ENCODE measurements at places on chromosomes 7 and 10.
A peak's percentile ranks its signal among the peaks of the same experiment; 100 is the strongest.

- DNase-seq = no peak
Measured at GRCh38 chr7:9328296-9328695, 894.9 kb downstream of the NXPH1 start.

DNA sequence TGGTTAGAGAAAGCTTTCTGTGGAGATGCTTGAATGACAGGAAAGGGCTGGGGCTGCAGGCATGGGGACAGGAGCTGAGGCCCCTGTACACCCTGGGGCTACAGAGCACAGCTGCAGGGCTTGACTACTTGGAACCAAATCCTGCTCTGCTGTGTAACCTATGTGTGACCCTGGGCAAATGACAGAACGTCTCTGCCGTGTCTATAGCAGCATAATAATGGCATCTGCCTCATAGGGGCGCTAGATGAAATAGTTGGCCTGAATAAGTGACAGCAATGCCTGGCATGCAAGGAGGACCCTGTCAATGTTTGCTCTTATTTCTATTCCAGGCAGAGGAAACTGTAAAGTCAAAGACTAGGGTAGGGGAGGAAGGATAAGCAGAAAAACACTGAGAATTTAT lies 254.0 kb downstream of the USP6NL start:
- DNase-seq = no peak

DNA sequence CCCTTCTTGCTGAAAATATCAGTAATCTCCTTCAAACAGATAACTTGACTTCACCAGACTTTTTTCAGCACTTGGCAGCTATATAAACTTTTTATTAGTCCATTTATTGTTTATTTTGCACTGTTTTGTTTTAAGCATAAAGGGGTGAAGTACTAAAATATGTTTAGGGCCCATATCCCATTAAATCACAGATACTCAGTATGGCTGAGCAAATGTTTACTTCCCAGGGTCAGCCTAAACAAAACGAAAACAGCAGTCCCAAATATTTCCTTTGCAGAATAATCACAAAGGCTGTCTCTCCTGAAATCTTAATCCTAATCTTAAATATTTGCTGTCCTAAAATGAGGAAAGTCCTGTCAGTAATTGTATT lies 649.6 kb downstream of the TNS3 start:
- DNase-seq = no peak

DNA sequence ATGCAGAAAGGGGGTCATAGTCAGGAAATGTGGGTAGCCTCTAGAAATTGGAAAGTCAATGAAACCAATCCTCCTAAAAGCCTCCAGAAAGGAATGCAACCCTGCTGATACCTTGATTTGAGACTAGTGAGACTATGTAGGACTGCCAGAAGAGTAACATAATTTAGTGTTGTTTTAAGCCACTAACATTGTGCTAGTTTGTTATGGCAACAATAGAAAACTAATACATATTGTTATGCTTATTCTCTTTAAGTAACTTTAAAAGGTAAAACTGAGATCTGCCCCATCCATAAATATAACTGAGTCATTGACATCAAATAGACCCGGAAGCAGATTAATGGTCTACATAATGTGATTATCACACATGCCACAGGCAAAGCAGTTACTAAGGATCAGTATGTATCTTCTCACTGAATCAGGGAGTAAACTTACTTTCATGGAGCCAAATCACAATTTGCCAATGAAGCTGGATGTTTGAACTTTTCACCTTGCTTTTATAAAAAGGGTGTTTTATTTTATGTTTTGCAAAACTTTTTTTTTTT lies 146.4 kb upstream of the TMEM106B start:
- DNase-seq = no peak

- DNase-seq = no peak
Measured at GRCh38 chr10:102457591-102458150, 6.3 kb upstream of the C10orf95 start.

DNA sequence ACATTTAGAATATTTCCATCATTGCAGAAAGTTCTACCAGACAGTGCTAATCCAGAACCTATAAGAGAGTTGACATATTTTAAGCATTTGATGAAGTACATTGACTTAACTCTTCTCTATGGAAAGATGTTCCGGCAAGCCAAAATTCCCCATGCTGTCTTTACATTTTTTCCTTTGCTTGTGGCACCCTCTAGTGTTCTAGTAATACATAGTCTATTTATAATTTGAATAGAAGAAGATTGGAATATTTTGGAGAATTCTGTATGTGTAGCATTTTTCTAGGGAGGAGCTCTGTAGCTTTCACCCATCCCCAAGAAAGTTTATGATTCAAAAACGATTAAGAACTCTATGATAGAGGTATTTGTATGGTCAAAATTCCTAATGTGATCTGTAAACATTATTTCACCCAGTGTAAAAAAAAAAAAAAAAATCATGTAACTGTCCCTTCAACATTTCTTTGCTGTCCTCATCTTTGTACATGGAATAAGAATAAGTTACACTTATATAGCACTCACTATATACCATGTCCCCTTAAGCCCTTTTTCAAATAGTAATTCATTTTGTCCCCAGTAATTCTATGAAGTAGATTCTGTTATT lies 33.2 kb downstream of the NRF1 start:
- no peak for DNase-seq

- no peak for DNase-seq
Measured at GRCh38 chr7:96685755-96686154, 23.9 kb downstream of the SEM1 start.

DNA sequence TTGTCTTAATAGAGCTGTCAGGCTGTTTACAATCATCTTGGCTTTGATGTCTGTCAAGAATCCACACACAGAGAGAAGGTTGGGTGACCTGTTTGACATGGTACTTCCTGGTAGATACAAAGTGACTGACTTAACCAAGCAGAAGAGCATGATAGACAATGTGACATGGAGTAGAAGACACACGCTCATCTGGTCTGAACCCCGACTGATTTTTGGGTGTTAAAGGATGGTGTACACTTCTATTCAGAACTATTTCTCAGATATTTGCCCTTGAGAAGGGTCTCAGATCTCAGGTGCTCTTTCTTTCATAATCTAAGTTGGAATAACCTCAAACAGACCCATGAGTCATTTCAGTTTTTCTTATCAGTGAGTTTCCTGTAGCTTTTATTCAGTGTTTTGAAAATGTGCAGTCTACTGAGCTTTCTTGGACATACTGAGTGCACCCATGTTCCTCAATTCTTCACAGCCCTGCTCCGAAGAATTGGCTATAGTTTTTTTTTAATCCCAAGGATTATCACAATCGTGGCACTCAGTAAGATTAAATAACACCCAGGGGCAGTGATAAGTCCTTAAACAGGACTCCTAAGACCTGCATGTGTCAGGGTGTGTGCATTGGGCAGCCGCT lies 46.4 kb upstream of the NXPH1 start:
- DNase-seq = no peak

DNA sequence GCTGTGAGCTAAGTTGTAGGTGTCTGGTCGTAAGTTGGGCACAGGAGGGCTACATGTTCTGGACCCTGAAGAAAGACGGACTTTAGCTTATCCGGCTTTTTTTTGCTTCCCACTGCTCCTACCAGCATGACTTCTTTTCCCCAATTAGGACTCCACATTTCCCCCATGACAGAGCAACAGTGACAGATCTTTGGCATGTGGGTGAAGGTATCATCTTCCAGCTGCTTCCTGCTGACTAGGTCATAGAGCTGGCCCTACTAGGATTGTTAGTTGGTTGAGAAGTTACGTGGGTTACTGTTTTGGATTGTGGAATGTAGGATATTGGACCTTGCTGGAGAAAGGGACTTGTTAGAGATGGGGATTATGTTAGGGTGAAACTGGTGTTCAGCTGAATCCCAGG lies 21.4 kb downstream of the LANCL2 start:
- DNase-seq = no peak

DNA sequence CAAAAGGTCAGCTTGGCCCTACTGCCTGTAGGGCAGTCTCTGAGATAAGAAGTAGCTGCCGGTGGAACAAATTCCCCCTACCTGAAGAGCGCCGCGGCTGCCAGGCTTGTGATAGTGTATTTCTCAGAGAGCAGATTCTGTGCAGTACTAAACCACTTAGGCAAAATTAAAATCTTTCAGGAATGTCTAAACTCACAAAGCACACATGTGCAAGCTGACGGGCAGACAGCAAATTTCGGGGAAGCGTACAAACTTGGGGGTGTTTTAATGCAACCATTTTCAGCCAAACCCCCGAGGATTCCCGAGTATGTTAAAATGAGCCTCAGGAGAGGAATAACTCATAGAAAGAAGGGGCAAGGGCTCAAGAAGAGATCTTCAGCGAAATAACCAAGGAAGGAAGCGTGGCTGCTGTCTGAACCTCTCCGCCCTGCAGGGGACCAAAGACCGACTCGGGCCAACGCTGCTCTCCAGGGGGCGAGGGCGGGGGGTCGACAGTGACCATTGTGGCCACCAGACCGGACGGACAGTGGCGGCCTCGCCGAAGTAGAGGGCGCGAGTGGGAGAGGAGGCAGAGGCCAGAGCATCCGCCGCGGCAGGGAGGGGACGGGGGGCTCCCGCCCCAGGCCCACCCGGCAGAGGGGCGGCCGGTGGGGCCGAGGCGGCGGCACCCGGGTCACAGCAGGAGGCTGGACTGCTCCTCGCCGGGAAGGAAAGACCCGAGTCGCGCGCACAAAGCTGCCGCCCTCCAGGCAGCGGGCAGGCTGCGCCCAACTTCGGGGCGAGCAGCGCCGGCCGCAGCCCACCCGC lies 819 bp downstream of the HYCC1 start:
- DNase-seq = peak; percentile 51

GRCh38 chr10:102869258-102870198 lies at the start of gene AS3MT:
Gene AS3MT, plus strand, starts transcription at chr10:102869470. Its CDS starts 123 bp downstream, at chr10:102869593.
- peak; percentile 68 for DNase-seq

DNA sequence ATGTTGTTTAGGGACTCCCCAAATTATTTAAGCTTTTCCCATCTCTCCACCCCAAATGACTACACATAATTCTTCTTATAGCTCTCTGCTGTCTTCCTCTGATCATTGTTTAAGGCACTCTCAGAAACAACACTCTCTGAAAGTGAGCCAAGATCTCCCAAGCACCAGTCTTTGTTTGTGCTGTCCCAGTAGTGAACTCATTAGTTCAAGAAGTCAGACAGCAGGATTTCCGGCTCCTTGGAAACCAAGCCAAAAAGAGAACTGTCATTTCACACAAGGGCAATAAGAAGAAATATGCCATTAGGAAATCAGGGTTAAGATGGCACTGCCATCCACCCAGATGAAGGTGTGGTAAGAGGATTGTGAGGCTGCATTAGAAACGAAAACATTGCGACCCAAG lies 83.1 kb downstream of the FZD1 start:
- no peak for DNase-seq

GRCh38 chr10:1086787-1087186 lies 30.6 kb downstream of the WDR37 start:
- DNase-seq = no peak

GRCh38 chr10:109911903-109912302 lies 11.4 kb downstream of the XPNPEP1 start:
- DNase-seq = no peak

DNA sequence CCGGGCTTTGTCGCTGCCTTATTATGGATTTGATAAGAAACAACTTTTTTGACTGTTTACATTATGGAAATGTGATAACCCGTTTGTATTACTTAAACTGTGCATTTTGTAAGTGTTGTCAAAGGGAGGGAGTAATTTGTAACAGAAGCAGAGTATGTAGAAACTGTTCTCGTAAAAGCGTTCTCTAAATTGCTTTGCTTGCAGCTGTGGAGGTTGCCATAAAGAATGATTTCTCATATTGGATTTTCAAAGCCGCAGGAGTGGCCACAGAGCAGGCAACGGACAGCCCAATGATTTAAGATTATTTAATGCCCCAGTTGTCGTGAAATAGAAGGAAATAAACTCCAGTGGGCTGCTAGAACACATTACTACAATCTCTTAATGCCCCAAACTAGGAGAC lies 114.0 kb upstream of the INSYN2A start:
- DNase-seq = no peak

DNA sequence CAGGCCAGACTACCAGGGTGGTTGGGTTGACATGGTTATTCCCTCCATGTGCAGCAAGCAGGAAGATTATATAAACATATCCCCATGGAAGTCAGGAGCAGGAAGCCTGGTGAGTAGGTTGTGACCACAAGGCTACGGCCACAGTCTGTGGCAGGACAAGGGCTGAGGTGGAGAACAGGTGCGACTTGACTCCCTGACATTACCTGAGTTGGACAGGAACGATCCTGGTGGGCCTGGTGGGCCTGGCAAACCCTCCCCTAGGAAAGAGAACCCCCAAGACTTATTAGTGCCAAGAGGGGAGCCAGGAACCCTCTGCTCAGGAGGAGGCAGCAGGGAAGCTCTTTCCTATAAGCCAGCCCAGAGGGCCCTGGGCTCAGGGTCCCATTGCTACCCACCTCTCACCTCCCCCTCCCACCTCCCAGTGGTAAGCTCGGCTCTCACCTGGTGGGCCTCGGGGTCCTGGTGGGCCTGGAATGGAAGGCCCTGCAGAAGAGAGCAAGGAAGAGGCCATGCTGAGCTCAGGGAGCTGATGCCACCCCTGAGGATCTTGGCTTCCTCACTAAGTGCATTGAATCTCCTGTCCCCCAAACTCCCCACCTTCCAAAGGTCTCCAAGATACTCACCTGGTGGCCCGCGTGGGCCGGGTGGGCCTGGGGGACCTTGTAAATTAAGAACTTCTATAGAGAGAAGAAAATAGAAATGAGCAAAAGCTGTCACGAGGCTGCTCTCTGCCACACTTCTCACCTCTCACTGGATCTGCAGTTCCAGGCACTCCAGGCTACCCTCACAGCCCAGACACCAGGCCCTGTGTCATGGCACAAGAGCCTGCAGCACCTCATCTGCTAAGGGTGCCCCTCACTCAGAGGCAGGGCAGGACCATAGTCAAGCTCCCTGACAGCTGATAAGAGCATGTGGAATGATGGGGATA lies 44.6 kb downstream of the COL17A1 start:
- DNase-seq = no peak

DNA sequence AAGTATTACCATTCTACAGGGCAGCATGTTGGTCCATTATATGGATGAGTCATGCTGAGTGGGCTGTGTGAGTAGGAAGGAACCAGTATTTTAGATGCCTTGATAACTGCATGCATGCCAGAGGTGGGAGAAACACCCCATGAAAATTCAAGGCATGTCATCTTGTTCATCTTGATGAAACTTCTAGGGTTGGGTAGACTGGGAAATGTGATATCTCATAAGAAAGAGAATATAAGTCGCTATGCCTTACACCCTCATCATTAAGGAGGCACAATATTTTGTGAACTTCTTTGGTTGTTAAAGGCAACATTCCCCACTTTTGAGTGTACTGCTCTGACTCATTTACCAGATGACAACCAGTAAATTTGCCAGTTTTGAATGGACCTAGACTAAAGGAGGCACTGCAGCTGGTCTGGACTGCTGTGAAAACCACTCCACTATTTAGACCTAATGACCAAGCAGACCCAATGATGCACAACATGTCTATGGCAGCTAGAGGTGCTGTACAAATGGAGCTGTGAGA lies 48.0 kb downstream of the ZNF365 start:
- DNase-seq = no peak

DNA sequence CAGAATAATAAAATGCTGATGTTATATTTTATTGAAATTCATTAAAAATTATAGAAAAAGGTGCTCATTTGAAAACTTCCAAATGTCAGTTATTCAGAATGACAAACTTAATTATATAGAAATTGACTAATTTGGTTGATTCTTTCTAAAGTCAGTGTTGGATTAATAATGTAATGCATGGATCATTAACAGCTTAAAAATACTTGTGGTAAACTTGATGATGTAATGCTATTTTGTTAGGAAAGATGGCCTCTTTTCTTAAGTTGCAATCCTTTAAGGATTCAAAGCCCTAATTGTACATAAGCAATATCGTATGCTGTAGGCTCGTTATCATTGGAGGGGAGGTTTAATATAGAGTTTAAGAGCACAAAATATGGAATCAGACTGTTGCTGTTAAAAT lies 141.2 kb downstream of the ZEB1 start:
- DNase-seq = no peak

- no peak for DNase-seq
Measured at GRCh38 chr10:50540069-50540825, 83.5 kb downstream of the SGMS1 start.

Data from left ventricle myocardium superior (tissue), 1 donor.